ENCODE measurements at places on chromosomes 6 and 20.
A peak's percentile ranks its signal among the peaks of the same experiment; 100 is the strongest.

DNA sequence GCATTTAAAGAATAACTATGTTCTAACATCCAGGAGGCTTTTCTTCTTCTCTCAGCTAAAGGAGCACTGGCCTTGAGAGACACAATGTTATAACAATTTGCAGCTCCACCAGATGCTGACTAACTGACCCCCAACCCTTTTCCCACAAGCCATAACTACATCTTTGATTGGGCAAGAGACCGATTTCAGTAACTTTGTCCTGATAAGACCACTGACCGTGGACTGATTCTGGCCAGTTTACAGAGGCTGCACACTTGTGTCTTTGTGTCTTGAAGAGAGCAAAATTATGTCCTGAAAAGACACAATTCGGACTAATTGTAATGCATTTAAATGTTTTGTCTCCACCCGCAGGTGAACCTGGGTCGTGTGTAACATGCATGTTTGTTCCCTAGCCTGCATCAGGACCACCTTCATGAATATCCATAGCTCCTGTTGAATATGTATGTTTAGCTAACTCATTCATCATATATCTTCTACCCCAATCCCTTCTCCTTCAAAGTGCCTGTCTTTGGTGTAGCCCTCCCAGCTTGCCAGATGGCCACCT lies 22.3 kb downstream of the ABRACL start:
- no peak for DNase-seq

- no peak for DNase-seq
Measured at GRCh38 chr6:163099621-163100171, 314.8 kb upstream of the QKI start.

DNA sequence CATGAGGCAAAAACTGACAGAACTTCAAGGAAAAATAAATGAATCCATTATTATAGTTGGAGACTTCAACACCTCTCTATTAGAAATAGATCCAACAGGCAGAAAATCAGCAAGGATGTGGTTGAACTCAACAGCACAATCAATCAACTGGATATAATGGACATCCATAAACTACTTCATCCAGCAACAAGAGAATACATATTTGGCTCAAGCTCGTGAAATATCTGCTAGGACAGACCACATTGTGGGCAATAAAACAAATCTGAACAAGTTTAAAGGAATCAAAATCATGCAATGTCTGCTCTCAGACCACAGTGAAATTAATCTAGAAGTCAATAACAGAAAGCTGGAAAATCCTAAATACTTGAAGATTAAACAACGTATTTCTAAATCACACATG lies 362.6 kb downstream of the CD109 start:
- no peak for DNase-seq

- DNase-seq: no peak
Measured at GRCh38 chr20:48592107-48592940, 235.5 kb downstream of the PREX1 start.

DNA sequence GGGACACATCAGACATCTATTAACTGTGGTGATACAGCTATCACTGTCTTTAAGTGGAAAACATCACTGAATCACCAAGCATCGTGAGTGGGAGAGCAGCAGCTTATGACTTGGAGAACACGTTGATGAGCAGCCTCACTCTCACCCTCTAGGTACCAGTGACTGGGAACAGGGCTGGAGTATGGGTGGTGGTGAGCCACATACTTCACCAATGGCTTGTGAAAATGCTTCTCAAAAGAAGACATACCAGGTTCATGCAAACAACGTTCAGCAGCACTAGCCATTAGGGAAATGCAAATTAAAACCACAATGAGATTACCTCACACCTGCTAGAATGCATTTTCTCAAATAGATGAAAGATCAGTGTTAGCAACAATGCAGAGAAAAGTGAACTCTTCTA lies 25.3 kb downstream of the SNX5 start:
- peak; percentile 86 for DNase-seq

GRCh38 chr6:105102186-105102585 lies 77.6 kb downstream of the POPDC3 start:
- DNase-seq: no peak

- no peak for DNase-seq
Measured at GRCh38 chr6:63910863-63911551, 275.4 kb downstream of the PHF3 start.

- no peak for DNase-seq
Measured at GRCh38 chr6:225121-225721, 67.1 kb upstream of the DUSP22 start.

- peak; percentile 37 for DNase-seq
Measured at GRCh38 chr20:584161-584970, 25.7 kb downstream of the TCF15 start.
